ENCODE measurements at places on chromosomes 2 and 18.

- no peak for DNase-seq
Observed at GRCh38 chr2:70508711-70509462, 44.7 kb downstream of the TGFA start.

DNA sequence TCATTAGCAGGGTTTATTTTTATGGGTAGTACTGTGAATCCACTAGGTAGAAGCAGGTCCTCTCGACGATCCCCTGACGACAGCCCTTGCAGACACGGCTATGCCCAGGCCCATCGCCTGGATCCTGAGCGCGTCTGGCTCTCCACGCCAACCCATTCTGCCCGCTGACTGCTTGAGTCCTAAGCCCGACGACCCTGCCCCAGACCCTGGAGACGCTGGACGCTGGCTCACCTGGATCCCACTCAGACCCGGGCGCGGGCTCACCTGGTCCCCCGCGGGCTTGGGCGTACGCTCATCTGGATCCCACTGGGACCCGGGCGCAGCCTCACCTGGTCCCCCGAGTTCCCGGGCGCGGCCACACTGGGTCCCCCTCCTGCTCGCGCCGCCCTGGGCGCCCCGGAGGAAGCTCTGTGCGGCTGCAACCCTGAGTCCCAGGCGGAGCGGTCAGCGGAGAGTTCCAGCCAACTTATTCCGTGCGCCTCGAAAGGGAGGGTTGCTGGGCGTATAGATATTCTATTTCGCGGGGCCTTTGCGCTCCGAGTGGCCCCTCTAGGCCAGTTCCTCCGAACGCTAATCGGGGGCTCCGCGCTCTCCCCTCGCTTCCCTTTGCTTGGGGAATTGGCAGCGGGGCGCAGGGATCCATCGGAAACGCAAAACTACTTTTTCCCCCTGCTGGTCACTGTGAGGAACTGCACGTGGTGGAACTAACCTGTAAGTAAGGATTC lies 22.4 kb upstream of the RMP24 start:
- no peak for DNase-seq

GRCh38 chr18:34738175-34738894 lies 28.2 kb downstream of the DTNA start:
- DNase-seq: no peak

DNA sequence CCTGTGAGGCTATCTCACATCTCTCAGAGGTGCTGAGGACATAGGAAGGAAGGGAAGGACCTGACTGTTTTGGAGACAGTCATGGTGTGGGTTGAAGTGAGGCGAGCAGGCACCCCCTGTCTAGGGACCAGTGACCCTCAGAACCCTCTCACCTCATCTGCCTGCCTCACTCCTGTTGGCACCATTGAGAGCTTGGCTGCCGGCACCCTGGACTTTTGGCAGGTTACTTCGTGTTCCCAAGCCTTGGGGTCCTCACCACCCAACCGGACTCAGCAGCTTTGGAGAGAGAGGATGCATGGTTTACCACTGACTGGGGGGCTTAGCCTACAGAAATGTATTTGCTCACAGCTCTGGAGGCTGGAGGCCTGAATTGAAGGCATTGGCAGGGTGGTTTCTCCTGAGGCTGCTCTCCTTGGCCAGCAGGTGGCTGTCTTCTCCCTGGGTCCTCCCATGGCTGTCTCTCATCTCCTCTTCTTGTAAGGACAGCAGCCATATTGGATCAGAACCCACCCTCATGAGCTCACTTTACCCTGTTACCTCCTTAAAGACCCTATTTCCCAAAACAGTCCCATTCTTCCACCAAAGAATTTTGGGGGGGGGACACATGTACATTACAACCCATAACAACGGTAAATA lies 142.0 kb downstream of the TSN start:
- no peak for DNase-seq

GRCh38 chr2:34737146-34737545 lies 1138.0 kb upstream of the FAM98A start:
- DNase-seq: no peak

GRCh38 chr2:84394628-84395027 lies 64.5 kb downstream of the SUCLG1 start:
- no peak for DNase-seq

DNA sequence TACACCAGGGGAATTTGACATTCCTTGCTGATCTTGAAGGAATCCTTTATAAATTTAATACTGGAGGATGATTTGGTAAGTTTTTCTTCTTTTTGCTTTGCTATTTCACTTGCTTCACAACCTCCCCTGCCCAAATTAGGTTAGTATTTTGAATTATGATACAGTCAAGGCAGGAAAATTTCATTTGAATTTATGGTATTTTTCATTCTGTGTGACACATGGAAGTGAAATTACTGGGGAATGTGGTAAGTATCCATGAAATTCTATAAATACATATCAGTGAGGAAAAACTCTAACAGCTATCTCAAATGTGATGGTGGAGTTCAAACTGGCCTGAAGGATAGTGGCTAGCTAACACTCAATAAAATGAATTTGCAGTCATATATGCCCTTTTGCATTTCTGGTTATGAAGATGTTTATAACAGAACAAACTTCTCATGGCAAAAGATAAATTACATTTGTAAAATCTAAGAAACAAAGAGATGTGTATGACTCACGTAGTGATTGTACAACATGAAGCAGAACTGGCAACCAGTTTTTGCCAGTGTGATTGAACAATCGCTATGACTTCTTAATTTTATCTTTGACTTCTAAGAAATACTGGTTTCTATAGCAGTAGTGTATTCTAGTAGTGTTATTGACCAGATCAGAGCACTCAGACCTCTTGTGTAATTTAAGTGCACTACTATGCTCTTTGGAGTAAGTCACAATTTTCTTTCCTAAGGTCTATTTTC lies 152.6 kb downstream of the IKZF2 start:
- DNase-seq: no peak

- DNase-seq: no peak
Observed at GRCh38 chr2:26687801-26688200, 4.7 kb upstream of the KCNK3 start.

DNA sequence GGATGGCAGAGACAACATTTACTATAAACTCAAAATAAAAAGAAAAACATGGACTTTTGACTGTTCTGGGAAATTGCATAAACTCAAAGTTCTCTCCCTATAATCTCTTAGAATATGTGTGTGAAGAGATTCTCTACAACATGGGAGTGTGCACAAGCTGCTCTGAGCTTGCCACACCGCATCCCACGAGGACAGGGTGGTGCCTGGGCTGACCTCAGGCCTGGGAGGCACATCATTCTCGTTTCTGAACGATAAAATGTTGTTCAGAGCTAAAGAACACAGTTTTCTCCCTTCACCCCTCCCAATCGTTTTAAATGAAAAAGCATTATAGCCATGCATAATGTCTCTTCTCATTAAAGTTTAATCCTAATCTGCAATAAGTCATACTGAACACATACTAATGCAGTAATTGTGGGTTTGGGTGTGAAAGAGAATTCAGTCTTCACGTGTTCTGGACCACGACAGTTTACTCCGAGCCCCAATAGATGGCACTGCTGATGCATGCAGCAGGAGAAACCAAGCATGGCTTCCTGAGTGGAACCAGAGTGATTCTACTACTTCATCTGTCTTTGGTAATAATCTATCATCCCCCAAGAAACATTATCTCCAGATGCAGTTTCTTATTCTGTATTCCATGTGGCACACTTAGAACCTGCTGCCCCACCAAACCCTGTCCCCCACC lies 46.9 kb upstream of the LAMA1 start:
- DNase-seq: no peak

GRCh38 chr18:24918257-24918656 lies 433.7 kb downstream of the ZNF521 start:
- DNase-seq: no peak

DNA sequence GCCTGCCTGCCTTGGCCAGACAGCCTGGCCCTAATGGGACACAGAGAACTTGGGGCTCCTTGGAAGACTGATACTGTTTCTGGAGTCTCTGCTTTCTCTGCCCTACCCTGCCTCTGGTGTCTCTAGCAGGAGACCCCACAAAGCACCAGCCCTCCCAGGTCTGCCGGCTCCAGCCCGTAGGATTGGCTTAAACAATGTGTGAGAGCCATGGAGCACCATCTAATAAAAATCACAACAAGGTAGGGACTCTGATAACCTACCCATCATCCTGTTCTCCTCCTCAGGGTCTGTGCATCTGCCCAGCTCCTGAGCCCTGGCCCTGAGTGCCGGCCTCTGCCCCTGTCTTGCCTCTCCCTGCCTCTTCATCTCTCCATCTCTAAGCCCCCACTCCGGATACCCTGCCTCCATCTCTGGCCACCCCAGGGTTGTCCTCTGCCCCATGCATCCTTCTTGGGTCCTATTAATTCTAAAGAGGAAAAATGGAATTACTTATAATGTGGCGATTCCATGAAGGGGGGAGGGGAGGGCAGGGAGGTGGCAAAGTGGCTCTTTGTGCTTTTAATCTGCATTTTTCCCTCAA lies 1.2 kb upstream of the ECEL1 start:
- no peak for DNase-seq

DNA sequence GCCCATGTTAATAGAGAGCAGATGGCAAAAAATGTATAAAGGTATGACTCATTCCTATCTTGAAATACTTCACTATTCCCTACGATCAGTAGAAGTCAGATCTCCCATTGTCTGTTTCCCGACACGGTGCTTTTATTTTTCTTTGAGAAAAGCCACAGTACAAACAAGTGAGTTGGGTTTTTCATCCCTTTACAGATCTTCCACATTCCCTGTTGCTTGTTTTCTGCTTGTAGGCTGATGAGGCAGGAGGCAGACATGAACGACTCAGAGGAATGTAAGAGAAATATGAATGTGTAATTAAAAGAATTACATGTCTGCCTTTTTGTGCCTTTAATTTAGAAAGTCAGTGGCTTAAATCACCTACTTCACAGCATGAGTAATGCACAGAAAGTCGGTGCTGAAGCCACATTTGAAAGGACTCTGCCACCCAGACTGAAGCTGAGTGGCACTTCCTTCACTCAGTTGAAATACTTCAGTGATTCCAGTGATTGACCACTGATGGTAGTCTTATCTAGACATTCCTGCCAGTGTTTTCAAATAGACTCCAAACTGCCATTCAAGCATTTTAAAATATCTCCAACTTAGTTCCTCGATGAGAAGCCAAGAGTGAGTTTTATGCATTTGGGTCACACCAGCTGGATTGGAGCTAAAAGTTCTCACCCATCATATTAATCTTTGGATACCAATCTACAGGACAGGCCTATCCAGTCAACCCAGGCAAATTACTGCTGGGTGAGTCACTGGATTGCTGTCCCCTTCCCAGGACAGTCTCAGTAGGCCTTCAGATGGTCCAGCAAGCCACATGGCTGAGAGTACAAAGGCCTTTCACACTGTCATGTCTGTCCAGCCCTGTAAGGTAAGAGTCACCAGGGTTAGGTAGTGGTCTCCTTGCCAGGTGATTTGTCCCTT lies 79.0 kb downstream of the COLEC12 start:
- no peak for DNase-seq

DNA sequence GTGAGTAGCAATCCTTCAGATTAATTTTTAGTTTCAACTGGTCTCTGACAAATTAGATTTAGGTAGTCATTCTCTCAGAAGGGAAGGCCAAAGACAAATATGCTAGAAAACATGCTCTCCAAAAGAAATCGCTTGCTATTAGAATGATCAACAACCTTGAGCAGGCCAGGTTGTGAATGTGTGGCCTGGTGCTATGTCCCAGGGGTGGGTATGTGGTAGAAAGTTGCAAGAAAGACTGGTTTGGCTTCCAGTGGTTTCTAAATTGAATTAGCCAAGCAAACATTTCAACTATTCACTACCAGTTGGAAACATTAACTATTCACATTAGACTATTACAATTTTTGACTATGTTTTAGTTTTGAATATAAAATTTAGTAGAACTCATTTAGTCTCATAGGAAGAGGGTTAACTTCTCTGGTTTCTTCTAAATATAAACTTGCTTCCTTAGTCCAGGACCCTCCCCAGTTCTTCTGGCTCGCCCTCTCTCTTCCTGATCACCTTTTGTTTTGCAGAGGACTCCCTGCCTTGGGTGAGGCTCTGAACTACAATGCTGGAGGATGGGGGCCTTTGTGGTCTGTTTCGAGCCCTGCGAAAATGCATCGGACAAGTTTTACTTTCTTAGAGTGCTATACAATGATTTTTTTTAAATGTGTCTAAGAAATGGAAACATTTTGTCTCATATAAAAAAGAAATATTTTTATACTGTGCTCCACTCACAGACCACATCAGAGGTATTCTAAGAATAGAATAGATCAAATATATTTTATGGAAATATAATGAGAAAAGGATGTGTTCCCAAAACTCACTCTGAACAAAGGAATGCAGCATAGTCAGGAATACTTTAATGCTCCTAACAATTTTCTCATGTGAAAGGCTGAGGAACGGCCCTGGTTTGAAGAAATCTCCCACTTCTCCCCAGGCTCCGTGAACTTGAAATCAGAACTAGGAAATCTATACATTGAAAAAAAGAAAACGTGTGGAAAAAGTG lies 375.0 kb upstream of the ZEB2 start:
- no peak for DNase-seq

DNA sequence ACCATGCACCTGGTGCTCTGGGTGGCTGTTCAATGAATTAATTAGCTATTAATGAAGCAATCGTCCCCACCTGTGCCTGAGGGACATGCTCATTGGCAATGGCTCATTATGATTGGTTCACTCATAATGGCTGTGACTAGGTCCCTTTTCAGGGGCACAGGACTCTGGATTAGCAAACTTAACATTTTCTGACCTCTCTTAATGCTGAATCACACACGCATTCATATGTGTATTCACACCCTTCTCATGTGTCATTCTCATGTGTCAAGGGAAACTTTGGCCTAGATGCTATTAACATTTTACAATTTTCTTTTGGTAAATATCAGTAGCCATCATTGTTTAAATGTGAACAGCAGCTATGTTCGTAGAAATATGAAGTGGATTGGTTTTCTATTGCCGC lies 98.9 kb upstream of the PMAIP1 start:
- no peak for DNase-seq

- no peak for DNase-seq
Observed at GRCh38 chr18:3616744-3617143, 166.8 kb downstream of the TGIF1 start.

- no peak for DNase-seq
Observed at GRCh38 chr2:165847001-165847400, 53.0 kb upstream of the GALNT3 start.

GRCh38 chr2:230864605-230865306 lies at the start of gene ITM2C:
TSS of gene ITM2C (plus strand) at chr2:230864942. CDS start at chr2:230865026, 84 bp downstream.
- no peak for DNase-seq

GRCh38 chr2:26559556-26559955 lies 81.6 kb downstream of the CIB4 start:
- no peak for DNase-seq

DNA sequence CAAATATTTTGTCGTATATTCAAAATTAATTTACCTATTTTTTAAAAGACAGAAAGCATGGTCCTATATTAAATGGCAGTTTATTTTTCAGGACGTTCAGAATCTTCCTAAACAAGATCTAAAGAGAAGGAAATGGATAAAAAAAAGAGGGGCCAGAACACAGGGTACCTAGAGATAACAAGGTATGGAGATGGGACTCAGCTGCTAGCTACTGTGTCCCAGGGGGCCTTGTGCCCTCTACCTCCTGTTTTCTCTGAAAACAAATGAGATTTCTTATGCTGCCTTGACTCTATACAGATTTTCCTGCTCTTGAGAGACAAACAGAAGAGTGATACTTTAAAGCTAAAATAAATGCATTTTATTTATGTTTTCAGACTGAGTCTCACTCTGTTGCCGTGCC lies 9.3 kb downstream of the PRKD3 start:
- DNase-seq: no peak

- DNase-seq: no peak
Observed at GRCh38 chr18:63837590-63837989, 49.9 kb upstream of the SERPINB2 start.
